ENCODE measurements at places on chromosomes 5 and 9.

DNA sequence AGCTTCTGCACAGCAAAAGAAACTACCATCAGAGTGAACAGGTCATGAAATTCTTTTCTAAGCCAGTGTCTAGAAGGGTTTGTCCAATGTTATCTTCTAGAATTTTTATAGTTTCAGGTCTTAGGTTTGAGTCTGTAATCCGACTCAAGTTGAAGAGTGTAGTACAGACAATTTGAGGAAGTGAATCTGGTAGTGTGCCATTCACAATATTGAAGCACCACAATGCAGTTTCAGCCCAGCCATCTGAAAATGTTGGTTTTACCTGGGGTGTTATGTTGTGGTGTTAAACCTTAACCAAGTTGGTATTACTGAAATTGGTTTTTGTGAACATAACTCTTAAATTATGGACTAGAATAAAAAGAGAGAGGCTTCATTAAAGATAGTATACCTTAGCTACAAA, 77.2 kb downstream of the ADAMTS16 start:
- no peak for DNase-seq

DNA sequence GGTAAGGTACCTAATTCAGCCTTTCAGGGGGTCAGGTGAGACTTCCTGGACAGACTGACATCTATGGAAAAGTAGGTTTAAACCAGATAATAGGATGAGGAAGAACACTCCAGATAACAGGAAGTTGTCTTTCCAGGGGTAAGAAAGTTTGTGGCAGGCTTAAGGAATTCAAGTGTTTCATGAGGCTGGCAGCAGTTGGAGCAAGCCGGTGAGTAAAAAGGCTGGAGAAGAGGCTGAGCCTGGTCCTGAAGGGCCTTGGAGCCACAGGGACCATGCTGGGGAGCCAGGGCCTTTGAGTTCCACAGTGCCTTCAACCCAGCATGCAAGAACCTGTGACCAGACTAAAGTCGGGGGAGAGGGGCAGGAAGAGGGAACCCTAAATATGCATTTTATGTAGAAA, 353.4 kb downstream of the SPOCK1 start:
- DNase-seq: no peak

DNA sequence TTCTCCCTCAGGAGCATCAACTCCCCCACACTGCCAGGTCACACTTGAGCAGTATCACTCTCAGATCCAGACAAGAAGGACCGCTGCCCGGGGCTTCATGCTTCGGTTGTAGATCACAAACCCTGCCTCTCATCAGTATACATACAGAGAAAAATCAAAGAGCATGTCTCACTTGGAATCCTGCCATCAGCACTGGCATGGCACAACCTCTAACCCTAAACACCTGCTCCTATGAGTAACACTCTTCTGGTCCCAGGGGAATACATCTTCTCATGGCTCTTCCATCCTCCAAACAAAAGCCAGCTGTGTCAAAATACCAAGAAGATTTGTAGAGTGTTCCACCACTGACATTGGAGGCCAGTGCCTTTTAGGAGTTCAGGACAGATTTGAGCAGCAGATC, 84.8 kb upstream of the MIER3 start:
- DNase-seq: no peak

DNA sequence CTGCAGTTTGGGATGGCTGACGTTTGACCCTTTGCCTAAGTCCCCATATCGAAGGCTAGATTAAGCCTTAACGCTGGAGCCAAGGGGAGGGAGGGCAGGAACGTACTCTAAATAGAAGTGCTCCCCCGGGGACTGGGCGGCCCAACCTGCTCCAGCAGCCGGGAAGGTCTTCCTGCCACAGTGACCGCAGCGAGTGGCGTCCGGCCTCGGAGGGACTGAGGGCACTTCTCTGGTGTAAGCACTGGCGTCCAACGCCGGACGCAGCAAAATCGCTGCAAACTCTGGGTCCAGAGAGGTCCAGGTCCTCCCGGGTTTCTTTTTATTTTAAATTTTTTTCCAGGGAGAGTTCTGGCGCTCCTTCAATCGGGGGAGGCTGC, 505 bp upstream of the ACER2 start:
- no peak for DNase-seq

DNA sequence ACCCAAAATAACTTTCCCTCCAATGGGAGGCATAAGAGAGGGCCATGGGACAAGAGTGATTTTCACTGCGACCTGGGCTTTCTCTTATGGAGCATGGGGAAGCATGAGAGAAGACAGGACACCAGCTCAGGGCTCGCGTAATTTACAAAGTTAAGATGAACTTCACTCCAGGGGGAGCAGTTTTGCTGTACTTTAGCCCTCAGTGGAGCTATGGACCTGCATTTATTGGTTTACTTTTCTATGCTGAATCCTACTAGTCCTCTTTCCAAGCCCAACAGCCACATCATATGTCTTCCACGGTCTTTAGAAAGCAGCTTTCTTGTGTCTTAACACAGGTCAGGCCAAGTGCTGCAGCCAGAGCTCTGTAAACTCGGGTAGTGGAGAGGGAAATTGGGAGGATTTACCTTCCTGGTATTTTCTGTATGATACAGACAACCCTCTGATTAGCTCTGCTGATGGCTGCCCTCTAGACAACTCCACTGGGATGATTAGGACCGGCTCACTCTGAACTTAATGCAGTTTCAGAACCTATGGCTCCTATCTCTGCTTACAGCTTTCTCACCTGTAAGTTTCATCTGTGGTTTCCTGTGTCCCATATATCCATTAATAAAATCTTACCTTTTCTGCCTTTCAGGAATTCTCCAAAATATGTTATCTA, 581.0 kb upstream of the RORB start:
- DNase-seq: no peak

Data from epithelial cell of prostate (primary cell).